Stimulated activated CD4-positive, alpha-beta T cell treated with anti-CD3 and anti-CD28 coated beads, Interleukin-12 subunit alpha, Interleukin-12 subunit beta, amount 100 ng/mL, for 48 hours (primary cell): ENCODE measurements at places on chromosomes 6 and 20.

GRCh38 chr20:44495257-44495656 lies 19.6 kb downstream of the TTPAL start:
- DNase-seq, result no peak

DNA sequence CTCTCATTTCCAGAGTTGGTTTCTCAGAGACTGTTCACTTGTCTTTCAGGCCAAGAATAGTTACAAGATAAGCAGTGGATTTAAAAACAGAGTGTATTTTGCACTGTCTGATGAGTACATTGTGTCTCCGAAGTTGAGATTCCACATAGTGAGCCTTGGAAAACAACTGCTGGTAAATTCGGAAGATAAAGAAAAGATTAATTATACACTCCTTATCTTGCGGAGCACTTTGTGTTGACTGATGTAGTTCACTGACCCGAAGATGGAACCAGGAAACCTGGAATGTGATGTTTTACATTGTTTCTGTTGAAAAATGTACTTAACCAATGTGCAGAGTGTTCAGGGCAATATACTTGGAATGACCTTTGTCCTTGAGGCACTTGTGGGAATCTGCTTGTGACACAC lies 51.0 kb downstream of the ANKS1A start:
- no peak for DNase-seq

- no peak for DNase-seq
These were observed 31.3 kb upstream of the FAM184A start for GRCh38 chr6:119109654-119110325.

GRCh38 chr6:79913369-79913768 lies 34.0 kb downstream of the ELOVL4 start:
- DNase-seq, result no peak

DNA sequence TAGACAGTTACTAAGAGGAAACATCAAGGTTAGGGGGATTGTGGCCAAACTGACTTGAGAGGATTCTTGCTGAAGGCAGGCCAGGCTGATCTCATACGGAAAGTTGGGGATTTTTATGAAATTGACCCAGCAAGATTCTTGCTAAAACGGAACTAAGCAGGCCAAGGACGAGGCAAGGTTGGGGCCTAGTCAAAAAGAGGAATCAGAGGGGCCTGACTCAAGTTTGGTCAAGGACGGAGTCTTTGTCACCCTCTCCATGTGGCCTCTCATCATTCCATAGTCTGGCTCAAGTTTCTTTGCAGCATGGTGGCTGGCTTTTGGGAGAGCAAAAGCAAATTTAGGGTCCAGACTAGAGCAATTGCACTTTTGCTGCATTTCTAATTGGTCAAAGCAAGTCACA lies 7.9 kb upstream of the HECA start:
- DNase-seq, result no peak

DNA sequence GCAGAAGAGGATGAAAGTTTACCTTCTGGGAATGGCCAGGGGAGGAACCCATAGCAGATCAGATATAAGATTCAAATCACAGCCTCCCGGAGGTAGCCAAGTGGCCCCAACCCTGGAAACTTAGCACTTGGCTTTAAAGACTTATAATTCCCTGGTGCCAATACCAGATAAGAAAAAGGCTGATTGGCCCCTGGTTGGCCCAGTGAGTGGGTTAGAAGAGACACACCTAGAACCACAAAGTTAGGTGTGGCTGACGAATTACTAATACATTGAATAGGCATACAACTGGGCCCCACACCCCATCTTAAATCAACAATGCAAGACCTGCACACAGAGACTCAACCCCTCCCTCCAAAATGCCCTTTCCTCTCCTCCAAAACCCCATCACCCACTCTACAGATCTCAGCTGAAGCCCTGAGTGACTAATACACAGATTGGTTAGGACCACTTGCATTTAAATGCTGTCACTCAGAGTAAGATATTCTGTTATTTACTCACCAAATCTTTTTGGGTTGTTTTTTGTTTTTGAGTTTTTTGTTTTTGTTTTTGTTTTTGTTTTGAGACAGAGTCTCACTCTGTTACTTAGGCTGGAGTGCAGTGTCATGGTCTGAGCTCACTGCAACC lies 315.4 kb upstream of the JARID2 start:
- no peak for DNase-seq

- no peak for DNase-seq
These were observed 7.1 kb downstream of the VEGFA start for GRCh38 chr6:43776799-43777776.

DNA sequence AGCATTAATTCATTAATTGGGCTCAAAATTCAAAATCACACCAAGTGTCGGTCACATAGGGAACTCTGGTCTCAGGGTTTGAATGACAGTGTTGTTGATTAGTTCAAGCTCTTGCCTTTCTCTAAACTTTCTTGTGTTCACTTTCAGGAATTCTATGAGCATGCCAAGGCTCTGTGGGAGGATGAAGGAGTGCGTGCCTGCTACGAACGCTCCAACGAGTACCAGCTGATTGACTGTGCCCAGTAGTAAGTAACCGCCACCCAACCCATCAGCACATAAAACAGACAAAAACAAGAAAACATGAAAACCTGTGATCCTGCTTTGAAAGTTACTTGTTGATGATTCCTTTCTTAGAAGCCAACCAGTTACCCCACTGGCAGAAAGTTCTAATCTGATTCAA lies 52.7 kb downstream of the GNAS start:
- no peak for DNase-seq

DNA sequence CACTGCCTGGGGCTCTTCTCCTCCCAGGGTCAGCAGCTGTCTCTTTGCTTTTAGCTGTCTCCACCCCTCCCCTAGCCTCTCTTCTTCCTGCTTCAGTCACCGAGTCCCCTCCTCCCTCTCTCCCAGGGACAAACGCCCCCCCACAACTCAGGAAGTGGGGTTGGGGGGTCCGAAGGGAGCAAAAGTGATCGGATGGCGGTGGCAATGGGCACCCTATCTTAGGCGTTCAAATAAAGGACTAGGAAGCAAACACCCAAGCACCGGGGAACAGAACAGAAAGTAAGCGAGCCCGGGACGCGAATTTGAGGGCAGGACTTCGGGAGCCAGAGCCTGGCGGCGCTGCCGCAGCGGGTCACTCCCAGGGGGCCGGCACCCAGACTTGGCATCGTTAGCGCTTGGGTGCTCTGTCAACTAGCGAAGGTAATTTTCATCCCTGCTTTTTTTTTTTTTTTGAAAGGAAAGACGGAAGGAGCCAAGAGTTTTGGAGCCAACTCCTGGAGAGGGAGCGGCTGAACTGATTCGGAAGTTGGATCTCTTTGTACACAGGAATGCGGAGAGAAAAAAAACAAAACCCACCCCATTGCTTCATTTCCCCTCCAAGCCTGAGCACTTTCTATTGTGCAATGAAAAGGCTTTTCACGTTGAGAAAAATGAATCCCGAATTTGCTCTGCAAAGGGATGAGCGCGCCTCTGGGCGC lies 815 bp upstream of the ITPR3 start:
- peak; percentile 32 for DNase-seq

DNA sequence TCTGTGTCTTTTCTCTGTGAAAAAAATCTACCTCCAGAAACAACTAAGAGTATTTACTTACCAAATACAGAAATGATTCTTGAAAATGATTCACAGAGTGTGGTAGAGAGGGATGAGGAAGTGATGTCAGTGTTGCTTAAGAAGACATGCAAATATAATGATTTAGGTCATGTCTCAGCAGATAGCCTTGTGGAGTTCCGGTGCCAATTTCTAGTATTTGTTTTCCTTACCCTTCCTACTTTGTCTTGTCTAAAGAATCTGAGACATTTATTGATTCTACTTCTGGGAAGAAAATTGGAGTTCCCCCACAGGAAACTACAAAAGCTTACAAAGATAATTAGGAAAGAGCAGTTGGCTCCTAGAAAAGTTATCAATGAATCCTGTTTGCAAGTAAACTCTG lies 68.8 kb downstream of the GJA1 start:
- no peak for DNase-seq

DNA sequence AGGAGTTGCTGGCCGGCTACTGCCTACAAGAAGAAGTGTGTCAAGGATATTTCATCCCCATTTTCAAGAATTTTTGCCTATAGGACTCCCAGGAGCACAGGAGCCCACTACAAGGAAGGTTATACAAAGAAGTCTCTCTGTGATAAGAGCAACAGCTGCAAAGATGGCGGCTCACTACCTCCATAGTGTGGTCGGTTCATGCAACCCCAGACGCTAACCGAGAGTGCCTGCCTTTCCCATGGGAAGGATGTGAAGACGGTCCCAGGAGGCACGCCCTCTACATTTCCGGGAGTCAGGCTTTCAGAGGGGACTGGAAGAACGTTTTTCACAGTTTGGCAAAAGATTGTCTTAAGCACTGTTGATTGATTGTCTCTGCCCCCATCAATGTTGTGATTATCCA lies 816.3 kb downstream of the QKI start:
- no peak for DNase-seq

DNA sequence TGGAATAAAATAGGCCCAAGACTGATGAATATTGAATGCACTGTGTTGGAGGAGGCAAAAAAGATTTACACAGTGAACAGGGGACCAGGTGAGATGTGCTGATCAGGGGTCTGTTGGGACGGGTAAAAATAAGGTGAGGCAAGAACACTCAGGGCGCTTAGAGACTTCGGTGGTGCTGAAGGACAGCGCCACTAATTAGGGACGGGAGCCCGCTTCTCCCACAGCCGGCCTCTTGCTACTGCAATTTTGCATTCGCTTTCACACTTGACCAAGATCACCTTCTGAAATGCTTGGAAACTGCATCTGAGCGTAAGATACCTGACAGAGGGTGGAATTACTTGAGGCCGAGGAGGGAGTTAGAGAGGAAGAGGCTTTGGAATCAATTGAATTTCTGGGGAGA lies 7.3 kb downstream of the TFAP2D start:
- no peak for DNase-seq

- DNase-seq, result no peak
These were observed 453.0 kb upstream of the SULF2 start for GRCh38 chr20:48238326-48238725.

- DNase-seq, result no peak
These were observed 121.6 kb upstream of the RALGAPA2 start for GRCh38 chr20:20834008-20834407.

- DNase-seq, result no peak
These were observed 13.6 kb upstream of the DBNDD2 start for GRCh38 chr20:45394221-45395113.

GRCh38 chr20:64254156-64254555 lies 1.4 kb upstream of the PCMTD2 start:
- no peak for DNase-seq

DNA sequence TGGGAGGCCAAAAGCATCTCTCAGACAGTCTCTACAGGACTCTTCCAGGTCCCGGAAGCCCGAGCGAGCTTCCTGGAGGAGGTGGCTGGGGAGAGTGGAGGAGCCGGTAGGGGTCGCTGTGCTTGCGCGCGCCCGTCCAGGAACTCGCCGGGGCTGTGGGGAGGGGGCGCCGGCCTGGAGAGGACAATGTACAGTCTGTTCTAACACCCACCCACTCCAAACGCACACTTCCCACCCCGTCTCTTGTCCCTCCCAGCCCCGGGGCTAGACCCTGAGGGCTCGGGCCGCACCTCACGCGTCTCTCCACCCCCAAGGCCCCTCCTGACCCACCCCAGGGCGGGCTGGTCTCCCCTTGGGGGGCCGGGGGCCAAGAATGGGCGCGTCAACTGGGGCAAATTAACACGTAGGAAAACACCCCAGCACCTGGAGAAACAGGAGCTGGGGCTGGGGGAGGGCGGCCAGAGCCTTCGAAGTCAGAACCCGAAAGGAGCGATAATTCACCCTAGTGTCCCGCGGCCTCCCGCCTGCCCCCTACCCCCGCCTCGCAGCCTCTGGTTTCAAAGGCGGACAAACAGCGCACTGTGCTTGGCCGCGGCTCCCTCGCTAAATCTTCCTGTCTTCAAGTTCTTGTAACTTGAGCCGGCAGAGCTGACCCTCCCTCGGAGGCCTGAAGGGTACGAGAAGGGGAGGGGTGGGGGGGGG lies 103.2 kb upstream of the FOXP4 start:
- DNase-seq, result no peak

DNA sequence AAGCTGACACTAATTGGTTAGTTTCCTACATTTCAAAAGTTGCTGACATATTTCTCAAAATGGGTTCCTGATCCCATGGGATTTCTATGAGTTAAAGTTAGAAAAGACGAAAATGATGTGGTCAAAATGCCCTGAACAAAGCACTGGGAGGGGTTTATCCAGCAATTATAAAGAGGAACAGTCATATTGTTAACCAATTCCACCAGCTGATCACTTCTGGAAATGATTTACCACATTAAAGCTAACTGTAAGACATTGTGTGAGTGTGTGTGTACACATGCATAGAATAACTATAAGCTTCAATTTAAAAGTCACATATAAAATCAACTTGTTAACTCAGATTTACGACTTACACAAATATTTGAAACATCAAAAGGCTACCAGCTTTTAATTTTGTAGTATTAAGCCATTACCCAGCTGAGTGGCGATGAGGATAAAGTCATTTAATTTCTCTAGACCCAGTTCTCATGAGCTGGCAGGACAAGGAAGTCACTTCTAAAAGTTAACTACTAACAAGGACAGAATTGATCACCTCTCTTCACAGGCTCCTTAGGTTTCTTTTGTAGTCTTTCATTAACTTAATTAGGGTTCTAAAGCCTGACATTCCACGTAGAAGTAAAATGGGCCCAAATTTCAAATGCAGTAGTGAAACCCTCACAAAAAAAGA lies 40.4 kb downstream of the MAN1A1 start:
- no peak for DNase-seq

GRCh38 chr6:548517-548916 lies 108.4 kb downstream of the HUS1B start:
- peak; percentile 26 for DNase-seq

- DNase-seq, result no peak
These were observed 55.7 kb downstream of the PLCB1 start for GRCh38 chr20:8187740-8188139.

DNA sequence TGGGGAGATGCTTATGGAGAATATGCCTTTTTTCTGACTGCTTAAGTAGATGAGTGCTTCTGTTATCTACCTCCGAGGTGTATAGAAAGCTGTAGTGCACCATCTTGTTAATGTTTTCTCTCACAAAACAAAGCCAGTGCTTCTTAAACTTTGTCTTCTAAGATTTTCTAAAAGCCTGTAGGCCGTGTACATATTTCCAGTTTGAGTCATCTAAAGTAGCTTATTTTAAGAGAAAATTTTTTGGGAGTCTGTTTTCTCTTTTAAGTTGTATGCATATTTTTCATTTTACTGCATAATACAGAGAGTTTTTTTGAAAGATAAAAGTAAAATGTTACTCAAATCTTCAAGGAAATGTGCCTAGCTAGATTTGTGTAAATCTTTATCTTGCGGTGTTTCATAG lies 151.7 kb downstream of the GRIK2 start:
- no peak for DNase-seq

GRCh38 chr20:50482396-50482981 lies 27.7 kb upstream of the PTPN1 start:
- no peak for DNase-seq

GRCh38 chr6:149111556-149112115 lies 205.9 kb upstream of the TAB2 start:
- DNase-seq, result no peak

- no peak for DNase-seq
These were observed 30.7 kb downstream of the HDGFL1 start for GRCh38 chr6:22600059-22600458.

GRCh38 chr6:134074151-134075055 lies 22.0 kb upstream of the SLC2A12 start:
- DNase-seq, result no peak
